Heart right ventricle (tissue), 16 donors: ENCODE measurements at places on chromosomes 5 and 9. TPM values are rescaled to one million over a fixed set of nuclear protein-coding genes. Genes with fewer than 3 reads are reported as not detected.

DNA sequence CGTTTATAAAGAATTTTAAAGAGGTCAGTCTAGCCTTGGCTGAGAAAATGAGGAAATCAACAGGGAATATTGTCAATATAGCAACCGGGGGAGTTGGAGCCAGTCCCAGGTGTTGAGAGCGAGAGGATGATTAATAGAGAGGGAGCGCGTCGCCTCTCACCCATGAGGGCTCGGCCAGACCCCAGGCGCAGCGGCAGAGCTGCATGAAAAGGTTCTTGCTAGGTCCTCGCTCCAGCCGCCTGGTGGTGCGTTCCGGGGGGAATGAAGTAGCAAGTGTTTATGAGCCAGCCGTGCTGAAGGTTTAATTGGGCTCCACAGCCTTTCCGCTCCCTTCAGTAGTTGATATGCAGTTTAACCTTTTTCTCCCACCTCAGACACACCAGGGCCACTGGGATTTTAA, 167.3 kb upstream of the IRX1 start:
- DNase-seq: no peak

GRCh38 chr9:24036459-24036858, 210.4 kb upstream of the ELAVL2 start:
- DNase-seq: no peak

GRCh38 chr5:141945511-141946051, 12.4 kb downstream of the PCDH12 start:
- DNase-seq: peak; percentile 42

- peak; percentile 75 for DNase-seq
Observed at GRCh38 chr5:850511-851006, at the start of gene ZDHHC11. Gene ZDHHC11, minus strand, starts transcription at chr5:850986. Its CDS starts 384 bp downstream, at chr5:850602.

GRCh38 chr9:128244837-128245231, 31.0 kb downstream of the GOLGA2 start:
- DNase-seq: peak; percentile 82

GRCh38 chr9:130137641-130138081, 34.5 kb upstream of the NCS1 start:
- DNase-seq: no peak

ZCCHC9 gene
- total RNA-seq: 14.5 TPM

DNA sequence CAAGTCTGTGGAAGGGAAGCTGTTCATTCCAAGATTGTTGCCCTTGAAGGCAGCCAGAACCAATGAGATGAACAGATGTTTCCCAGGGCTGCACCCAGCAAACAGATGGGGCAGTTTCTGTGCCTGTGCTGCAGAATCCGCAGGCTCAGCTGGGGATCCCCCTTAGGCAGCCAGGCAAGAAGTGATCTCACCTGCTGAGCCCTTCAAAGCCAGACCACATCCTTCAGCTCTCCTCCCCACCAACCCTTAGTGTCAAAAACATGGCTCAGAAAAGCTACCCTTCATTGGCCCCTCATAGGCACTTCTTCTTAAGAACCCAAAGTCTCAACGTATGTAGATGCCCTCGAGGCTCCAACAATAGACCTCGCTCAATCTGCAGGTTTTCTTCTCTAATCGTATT, 626.7 kb downstream of the CCDC171 start:
- DNase-seq: no peak

DNA sequence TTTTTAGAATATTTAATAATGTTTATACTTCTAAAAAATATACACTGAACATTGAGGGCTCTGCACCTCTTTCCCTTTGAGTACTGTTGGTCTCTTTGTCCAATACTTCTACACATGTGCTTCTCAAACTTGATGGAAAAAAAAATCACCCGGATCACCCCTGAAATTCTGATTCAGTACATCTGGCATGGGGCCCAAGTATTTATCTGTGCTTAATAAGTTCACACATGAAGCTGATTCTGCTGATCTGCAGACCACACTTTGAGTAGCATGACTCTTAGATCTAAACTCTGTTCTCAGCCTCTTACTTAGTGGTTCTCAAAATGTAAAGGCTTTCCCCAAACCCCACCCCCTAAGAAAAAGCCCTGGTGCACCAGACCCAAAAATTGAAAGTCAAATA, 12.0 kb downstream of the RUSC2 start:
- DNase-seq: no peak

DNA sequence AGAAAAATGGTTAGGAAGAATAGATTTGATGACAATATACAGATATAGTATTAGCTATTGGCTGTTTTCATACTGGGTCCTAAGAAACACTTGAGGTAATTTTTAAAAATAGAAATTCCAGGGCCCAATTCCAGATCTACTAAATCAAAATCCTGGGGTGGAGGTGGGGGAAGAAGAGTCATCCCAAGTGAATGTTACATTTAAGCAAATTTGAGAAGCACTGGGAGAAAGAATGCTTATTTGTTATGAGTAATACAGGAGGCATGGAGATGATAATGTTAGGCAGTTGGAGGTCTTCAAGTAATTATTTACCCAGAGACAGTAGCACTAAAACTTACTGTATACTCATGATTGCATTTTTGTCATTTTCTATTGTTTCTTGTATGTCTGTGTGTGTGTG, 93.0 kb upstream of the DAB2 start:
- DNase-seq: no peak

SPATA31A3 gene
- not detected for total RNA-seq

GRCh38 chr5:173020154-173020581, 36.0 kb upstream of the CREBRF start:
- DNase-seq: no peak

- no peak for DNase-seq
Observed at GRCh38 chr5:31471040-31471439, 60.9 kb downstream of the DROSHA start.

LHX2 gene
- 0.42 TPM for total RNA-seq

FBXO10 gene
- 7.4 TPM for total RNA-seq

- no peak for DNase-seq
Observed at GRCh38 chr5:148774313-148774712, 52.1 kb upstream of the ADRB2 start.

- no peak for DNase-seq
Observed at GRCh38 chr5:57635146-57635777, 152.7 kb upstream of the ACTBL2 start.

- DNase-seq: no peak
Observed at GRCh38 chr5:78750281-78750680, 101.7 kb upstream of the LHFPL2 start.

GRCh38 chr5:36880761-36881160, 4.2 kb downstream of the NIPBL start:
- DNase-seq: no peak

DNA sequence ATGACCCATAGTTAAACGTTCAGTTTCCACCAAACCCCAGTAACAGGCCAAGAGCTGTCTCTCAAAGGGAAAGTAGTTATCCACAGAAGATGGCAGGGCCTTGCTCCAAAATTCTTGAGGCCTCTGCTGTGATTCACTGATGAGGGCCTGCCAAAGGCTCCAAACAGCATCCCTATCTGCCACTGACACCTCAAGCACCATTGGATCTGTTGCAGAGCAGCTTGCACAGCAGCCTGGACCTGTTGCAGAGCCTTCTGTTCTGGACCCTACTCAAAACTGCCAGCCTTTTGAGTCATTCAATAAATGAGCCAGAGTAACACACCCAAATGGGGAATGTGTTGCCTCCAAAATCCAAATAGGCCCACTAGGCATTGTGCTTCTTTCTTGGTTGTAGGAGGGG, 741.5 kb upstream of the RGMB start:
- DNase-seq: no peak

DNA sequence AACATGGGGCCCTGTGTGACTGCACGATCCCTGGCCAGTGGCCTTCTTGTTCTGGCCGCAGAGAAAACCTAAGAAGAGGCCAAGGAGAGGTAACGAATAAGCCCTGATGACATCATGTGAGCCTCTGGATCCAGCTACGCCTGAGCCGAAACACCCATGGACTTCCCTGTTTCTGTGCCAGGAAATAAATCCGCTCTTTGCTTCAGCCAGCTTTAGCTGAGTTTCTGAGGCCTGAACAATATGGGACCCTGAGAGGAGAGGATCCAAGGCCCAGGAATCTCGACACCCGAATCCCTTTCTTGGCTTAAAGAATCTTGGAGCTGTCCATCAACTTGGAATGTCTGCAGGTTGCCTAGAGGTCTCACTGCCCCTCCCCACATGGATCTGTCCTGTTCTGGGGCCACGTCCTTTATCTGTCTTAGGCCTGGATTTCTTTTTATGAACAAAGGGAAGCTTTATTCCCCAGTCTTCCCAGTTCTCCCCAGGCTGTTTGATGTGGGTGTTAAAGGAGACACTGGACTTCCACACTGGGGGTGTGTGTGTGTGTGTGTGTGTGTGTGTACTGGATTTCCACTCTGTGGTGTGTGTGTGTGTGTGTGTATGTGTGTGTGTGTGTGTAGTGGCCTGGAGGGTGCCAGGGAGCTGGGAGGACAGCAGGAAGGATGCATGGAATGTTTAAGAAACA, 13.7 kb downstream of the IER5L start:
- peak; percentile 28 for DNase-seq

DNA sequence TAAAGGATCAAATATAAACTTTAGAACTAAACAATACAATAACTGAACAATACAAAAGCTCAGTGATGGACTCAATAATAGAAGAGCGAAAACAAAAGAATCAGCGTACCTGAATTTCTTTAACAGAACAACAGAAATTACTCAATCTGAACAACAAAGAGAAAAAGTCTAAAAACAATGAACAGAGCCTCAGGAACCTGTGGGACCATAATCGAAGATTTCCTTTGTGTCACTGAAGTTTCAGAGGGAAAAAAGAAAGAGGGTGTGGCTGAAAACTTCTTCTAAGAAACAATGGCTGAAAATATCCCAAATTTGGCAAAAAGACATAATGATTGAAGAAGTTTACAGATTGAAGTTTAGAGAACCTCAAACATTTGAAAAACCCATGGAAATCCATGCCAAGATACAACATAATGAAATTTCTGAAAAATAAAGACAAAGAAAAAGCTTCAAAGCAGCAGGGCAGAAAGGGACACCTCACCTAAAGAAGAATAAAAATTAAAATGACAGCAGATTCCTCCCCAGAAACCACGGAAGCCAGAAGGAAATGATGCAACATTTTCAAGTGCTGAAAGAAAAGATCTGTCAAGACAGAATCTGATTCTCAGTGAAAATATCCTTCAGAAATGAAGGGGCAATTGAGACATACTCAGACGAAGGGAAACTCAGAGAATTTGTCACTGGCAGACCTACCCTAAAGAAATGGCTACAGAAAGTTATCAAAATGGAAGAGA, 288.8 kb downstream of the ARL15 start:
- no peak for DNase-seq

DNA sequence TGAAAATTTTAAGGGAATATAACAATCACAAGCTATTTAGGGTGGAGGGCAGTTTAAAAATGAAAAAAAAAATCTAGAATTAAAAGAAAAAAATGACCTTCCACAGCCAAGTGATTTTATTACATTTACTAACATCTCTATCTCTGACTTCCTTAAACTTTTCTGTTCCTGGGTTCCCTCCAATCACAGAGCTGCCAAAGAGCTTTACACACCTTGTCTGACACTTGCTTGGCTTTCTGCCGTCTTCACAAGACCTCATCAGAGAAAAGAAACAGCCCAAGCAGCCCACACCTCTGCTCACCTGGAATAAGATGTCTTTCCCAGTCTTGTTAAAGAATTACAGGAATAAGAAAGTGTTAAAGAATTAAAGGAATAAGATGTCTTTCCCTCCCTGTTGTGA, 38.9 kb downstream of the PSMB7 start:
- DNase-seq: no peak

DNA sequence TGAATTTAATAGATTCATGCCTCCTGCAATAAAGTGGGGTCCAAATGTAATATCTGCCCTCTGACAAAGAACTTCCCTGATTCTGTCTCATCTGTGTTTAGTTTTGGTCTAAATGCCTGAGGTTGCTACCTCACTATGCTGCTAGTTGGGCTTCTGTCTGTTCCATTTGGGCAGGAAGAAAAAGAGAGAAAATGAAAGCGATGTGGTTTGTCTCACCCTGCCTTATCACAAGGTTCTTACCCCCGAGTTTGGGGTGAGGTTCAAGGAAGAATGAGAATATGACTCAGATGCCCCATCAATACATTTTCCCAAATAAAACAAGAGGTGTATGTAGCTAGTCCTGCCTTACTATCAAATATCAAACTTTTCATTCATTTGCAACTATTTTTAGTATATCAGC, 132.1 kb upstream of the MTAP start:
- no peak for DNase-seq

DNA sequence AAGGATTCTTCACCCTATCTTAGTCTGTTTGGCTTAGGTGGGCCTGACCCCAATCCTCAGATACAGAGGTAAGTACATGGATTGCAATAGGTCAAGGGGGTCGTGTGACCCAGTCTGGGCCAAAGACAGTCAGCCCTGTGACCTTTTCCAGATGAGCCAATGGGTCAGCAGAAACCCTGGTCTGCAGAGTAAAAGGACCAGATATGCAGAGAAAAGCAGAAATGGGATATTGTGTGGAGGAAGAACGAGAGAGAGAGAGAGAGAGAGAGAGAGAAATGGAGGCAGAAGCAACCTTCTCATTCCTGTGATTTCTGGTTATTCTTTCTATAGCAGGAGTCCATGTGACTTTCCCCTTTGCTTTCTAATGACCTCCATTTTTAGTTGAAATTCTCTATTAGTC, 40.4 kb upstream of the CRB2 start:
- DNase-seq: no peak

- DNase-seq: no peak
Observed at GRCh38 chr9:121634329-121635261, 16.8 kb upstream of the DAB2IP start.

FST gene
- total RNA-seq: 2.7 TPM

ELP1 gene
- total RNA-seq: 31.3 TPM

DNA sequence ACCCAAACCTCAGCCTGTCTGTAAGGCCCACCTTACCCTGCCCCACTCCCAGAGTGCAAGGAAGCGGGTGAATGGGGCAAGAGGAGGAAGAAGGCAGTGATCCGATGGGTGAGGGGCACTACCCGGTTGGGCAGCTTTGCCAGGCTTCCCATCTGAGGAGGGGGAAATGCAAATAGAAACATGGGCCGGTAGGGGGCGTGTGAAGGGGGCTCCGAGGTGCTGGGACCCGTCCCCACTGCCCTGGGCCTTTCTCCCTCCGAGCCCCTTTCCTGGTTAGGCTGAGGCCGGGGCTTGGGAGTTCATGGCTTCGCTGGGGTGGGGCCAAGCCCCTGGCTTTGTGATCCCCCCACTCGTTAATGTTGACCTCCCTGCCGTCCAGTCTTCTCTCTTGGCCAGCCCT, 23.6 kb upstream of the MYORG start:
- no peak for DNase-seq

DNA sequence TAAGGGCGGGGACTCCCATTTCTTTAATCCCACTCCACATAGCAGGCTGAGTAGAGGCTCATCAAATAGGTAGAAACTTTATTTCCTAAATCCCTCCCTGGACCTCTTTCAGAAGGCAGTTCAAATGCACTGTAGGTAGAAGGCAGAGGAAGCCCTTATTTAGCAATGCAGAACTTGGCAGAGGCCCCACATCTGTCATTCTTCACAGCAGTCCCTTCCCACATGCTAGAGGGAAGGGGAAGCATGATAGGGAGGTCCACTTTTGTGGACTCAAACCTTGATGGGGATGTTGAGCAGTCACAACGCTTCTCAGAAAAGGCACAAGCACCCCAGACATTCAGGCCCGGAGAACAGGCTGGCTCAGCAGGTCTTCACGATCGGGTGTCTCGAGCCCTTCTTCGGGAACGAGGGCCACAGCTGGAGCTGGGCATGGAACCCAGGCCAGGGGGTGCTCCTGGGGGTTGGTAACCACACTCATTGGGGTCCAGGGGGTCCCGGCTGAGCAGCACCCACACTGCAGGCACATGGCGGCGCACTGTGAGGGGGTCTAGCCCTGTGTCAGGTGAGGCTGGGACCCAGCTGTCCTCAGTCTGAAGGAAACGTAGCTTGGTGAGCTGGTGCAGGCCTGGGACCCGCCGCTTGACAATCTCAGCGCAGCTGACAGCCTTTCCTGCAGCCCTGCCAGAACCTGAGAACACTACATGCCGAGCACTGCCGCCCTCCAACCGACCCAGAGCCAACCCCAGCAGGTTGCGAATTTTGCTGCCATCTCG, 1.3 kb downstream of the RPP25L start:
- DNase-seq: no peak
